ENCODE measurements at places on chromosomes 7 and 10. TPM values are rescaled to one million over a fixed set of nuclear protein-coding genes. Genes with fewer than 3 reads are reported as not detected.

ACSM6 gene
- 0.10 TPM for total RNA-seq

DNA sequence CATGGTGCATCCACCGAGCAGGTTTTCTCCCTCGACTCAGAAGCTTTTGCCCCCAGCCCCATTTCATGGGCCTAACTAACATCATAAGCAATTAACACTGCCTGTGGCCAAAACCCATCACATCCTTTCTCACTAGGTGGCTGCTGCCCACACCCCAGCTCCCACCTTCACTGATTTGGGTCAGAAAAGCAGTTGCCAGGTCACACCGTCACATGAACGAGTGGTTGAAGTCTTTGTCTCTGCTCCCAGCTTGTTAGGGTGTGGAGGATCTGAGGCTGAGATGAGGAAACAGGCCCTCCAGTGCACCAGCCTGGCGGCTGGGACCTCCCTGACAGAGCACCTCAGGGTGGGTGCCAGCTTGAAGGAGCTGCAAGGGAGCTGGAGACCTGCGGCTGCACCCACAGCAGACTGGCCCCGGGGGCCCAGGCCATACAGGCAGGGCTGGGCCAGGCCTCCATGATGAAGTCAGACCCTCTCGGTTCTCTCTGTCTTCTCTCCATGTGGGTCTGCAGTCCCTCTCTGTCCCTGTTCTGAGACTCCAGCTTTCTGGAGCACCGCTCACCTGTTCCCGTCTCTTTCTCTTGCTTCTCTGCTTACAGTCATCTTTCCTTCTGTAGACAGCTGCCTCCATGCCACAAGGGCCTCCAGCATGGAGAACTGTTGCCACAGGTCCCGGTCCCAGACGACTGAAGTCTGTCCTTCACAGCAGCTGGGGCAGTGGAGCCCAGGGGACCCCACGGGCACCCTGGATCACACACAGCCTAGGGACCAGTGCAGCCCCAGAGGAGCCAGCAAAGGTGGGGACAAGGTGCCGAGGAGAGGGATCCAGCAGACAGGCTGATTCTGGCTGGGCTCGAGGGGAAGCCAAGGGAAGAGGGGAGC is 13.8 kb upstream of the INPP5A start:
- DNase-seq: no peak

DNA sequence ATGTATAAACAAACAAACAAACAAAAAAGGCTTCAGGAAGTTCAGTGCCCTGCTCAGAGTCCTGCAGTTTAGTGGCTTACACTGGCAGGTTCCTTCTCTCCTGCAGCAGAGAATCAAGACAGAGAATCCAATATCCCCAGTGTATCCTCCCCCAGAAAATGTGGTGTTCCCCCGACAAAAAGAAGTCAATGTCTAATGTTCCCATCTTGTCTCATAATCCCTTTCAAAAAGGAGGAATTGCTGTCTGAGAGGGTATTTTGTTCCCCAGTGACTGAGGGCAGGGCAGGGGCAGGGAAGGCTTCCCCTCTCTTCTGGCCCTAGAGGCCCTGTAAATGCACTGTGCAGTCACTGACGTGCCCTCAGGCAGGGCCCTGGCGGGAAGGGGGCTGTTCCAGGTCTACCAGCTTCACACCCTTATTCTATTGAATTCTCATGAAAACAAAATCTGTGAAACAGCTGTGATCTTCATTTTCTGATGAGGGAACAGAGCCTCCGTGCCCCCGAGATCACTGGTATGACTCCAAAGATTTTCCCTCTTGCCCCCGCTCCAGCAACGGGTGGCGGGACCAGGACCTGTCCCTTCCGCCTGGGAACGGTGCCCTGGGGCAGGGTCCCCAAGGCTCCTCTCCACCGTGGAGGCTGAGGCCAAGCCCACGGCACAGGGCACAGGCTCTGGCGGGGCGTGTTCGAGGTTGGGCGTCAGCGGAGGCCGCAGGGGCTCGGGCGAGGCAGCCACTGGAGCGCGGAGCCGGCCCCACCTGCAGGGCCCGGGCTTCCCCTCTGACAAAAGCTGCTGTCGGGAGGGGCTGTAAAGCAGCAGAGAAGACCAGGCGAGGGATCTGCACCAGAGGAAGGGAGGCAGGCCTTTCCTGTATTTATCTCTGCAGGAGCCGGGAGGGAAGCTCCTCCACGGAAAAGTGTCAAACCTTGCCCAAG is 13.4 kb upstream of the WDFY4 start:
- DNase-seq: peak; percentile 7

- peak; percentile 79 for DNase-seq
Measured at GRCh38 chr10:82572744-82573143, 697.8 kb downstream of the NRG3 start.

DNA sequence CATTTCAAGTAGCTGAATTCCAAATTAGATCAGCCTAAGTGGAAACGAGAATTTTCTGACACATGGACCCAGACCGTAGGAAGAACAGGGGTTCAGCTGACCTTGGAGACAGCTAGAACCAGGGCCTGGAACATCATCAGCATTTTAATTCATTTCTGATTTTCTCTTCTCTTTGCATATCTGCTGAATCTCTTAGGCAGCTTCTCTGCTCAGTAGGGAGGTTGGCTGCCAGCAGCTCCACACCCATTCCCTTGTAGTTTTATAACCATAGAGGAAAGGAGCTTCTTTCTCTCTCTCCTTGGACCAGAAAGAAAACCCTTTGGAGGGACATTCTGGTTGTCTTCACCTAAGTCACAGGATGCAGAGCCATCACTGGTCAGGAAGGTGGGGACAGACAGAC is 36.0 kb downstream of the LMTK2 start:
- no peak for DNase-seq

CRHR2 gene
- not detected for total RNA-seq

DNA sequence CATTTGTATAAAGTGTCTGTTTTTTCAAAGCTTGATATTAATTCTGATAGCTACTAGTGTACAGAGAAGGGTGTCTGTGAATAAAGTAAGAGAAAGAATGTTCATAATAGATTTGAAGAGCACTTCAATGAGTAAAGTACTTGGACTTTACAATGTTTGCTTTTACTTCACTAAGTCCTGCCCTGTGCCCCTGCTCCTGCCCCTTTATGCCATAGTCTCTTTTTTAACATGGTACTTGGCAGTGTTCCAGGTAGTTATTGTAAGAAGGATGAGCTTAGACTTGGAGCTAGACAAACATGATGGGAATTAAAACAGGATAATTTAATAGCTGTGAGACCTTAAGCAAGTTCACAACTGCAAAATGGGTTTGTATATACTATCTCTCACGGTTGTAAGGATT is 41.0 kb downstream of the ZEB1 start:
- peak; percentile 31 for DNase-seq

TMEM60 gene
- total RNA-seq: 12.0 TPM

ZNF503 gene
- 5.2 TPM for total RNA-seq

- no peak for DNase-seq
Measured at GRCh38 chr7:5533821-5534367, 110.3 kb upstream of the TNRC18 start.

DNA sequence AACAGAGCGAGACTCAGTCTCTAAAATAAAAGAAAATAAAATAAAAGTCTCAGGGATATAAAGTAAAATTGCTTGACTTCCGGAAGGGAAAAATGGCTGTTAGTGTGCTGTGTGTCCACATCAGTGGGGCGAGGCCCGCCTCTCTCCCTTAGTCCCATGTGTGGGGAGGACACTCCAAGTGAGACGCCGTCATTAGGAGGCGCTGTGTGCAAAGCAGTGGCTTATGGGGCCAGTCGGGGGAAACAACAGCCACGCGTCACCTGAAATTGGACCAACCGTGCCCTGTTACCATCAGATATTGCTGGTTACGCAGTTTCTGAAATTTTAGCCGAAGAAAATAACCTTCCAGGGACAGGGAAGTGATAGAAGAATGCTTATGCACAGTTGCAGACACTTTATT is 15.8 kb downstream of the SFXN4 start:
- DNase-seq: no peak

Data from renal cortical epithelial cell (primary cell).